ENCODE measurements at places on chromosomes 3 and 15.

DNA sequence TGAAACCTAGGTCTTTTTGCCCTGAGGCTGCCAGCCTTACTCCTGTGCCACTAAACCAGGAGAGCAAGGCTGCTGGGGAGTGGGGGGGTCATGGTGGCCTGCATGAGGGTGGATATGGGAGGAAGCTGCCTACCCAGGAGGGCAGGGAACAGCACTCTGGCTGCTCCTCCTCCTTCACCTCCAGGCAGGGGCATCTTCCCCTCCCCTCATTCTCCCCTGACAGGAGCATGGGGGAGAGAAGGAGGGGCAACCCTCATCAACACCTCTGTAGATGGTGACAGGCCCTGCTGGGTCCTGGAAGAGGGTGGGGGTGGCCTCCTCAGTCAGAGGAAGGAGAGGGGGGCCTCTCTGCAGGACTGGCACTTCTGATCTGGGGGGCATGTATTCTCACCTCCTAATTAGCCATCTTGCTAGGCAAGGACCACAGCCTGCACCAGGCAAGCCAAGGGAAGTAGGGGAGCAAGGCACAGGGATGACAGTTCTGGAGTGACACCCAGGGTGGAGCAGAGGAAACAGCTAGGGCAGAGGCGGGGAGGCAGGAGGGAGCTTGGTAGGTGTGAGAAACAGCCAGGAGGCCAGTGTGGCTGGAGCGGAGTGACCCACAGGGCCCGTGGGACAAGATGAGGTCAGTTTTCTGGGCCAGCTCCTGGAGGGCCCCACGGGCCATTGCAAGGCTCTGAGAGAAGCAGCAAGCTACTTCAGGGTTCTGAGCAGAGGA lies 4.9 kb downstream of the CCDC33 start:
- no peak for DNase-seq

- DNase-seq: no peak
Measured at GRCh38 chr3:86554383-86554782, 436.6 kb downstream of the VGLL3 start.

DNA sequence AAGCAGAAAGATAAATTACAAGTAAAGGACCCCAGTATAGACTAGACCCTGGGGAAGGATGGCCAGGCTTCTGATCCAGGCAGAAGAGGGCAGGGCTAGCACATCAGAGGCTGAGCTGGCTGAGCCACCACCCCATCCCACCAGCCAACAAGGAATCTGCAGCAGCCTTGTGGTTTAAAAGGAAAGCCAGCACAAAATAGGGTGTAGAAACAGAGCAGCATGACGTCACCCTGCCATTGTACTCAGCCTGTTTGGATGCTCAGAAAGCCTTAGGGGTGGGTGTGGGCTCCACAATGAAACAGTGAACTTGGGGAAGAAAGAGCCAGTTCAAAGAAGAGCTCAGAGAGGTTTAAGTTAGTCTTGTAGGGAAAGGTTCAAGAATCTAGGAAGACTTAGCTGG lies 28.2 kb downstream of the DUOX1 start:
- DNase-seq: no peak

DNA sequence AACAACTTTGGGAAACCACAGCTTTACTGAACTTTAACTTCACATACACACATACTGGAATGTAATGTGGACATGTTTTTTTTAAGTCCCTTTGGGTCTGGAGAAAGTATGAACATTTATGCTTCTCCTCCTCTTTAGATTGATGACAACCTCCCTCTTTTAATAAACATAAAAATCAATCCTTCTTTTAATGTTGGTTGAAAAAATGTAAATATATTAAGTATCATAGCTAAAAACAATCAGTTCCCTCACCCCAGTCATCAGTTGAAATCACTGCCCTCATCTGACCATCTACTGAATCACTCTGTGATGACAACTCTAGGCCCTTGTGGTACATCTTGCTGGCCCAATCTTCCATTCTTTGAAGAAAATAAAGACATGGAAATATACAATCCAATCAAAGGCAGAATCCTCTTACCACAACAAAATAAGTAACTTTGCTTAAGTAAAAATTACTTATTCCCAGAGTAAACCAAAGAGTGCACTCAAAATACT lies 6.4 kb downstream of the AAGAB start:
- no peak for DNase-seq

GRCh38 chr3:175593331-175593730 lies 734.2 kb downstream of the NAALADL2 start:
- DNase-seq: no peak

- DNase-seq: no peak
Measured at GRCh38 chr3:128188956-128189355, 35.7 kb downstream of the EEFSEC start.

DNA sequence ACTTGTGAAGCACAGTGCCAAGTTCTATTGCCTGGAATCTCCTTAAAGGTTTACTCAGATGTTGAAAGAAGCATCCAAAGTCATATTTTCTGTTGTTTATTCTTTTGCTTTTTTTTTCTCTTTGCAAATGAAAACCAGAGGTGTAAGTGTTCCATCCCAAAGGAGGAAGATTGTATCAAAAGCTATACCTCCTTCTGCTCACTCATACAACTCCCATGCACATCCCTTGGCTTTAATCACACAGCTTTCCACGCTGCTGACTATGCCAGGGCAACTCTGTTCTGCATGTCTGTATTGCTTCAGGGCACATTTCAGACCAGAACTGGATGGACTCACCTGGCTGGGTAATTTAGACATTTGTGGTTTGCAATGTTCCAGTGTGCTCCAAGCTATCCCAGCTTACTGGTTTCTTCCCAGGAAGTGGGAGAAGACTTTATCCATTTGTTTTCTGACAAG lies 399.6 kb upstream of the TBL1XR1 start:
- DNase-seq: no peak

DNA sequence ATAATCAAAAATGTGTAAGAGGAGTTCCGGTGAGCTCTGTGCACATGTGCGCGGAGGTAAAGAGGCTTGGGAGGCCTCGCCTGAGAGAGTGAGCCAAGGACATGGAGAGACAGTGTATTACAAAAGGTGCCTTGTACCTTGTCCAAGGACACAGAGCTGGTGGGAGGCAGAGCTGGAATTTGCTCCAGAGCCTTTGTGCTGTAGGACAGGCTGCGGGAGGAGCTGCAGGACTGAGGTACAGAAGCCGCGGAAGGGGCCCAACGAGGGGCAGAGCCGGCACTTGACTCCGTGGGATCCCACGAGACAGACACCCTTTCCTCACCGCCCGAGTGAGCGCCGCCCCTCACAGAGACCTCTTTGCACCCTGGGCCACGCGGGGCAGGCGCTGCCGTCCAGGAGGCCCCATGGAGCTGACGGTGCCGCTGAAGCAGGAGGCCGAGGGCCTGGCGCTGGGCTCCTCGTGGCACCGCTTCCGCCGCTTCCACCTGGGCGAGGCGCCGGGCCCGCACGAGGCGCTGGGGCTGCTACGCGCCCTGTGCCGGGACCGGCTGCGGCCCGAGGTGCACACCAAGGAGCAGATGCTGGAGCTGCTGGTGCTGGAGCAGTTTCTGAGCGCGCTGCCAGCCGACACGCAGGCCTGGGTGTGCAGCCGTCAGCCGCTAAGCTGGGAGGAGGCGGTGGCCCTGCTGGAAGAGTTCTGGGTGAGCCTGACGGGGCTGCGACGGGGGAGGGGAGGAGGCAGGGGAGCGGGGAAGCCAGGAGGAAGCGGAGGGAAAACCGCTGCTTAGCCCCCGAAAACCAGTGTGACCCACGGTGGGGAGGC lies 68.7 kb downstream of the SLTM start:
- DNase-seq: no peak

- DNase-seq: no peak
Measured at GRCh38 chr3:1462371-1462770, 369.5 kb downstream of the CNTN6 start.

DNA sequence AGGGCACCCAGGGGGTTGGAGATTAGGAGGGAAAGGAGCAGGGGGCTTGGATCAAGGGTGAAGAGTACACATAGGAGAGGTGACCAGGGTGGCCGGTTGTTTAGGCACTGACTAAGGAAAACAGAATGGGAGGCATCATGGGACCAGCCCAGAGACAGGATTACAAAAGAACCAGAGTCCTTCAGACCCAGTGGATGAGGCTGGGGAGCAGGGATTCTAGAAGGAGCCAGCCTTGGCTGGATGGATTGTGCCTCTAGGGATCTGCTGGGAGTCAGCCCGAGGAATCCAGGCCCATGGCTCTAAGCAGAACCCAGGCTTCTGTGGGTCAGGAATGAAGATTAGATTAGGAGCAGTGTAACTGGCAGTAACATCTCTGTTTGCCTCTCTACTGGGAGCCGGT lies 98.6 kb downstream of the ARNT2 start:
- no peak for DNase-seq

- DNase-seq: no peak
Measured at GRCh38 chr3:126528419-126528799, 4.5 kb downstream of the CHST13 start.

DNA sequence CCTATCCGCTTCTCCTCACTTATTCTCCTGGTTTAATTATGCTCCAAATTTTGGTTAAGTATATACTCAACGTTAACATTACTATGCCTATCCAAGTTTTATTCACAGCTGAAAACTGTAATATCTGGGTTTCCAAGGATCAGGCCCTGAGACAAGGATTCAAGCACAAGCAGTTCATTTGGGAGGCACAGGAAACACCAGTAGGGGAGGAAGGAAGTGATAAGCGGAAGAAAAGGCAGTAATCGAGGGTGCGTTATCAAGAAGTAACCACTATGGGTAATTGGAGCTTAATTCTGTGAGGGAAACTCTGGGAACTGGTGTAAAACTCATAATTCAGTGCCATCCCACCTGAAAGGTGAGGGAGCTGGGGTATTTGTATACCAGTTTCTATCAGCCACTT lies 120.3 kb downstream of the KCNAB1 start:
- DNase-seq: no peak

DNA sequence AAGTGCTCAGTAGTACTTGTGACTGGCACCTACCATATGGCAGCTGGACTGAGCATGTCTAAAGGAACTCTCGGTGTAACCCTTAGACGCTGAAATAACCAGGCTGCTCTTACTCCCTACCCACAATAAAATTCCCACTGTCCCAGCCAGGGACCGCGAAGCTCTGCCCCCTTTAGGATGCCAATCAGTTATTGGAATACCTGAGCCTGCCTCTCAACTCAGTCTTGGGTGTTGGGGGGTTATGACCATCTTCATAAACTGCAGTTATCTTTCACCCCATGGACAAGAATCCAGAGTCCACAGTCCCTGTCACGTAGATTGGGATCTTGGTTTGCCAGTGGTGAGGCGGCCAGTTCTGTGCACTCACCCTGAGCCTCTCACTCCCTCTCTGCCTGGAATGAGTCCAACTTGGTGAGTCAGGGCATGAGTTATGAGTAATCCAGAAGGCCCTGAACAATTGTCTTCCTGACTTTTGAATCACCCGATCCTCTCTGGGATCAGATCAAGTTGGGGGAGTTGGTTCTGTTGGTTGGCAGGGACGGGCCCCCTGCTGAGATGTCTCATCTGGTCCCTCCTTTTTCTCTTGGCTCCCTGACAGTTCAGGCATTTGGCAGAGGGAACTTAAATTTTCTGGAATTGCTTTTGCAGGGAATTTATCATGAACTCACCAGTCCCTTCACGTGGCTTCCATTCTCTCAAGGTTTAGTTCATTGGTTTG lies 120.1 kb upstream of the UBE2E1 start:
- DNase-seq: peak; percentile 41

GRCh38 chr15:66877477-66878271 lies 175.6 kb downstream of the SMAD6 start:
- no peak for DNase-seq

DNA sequence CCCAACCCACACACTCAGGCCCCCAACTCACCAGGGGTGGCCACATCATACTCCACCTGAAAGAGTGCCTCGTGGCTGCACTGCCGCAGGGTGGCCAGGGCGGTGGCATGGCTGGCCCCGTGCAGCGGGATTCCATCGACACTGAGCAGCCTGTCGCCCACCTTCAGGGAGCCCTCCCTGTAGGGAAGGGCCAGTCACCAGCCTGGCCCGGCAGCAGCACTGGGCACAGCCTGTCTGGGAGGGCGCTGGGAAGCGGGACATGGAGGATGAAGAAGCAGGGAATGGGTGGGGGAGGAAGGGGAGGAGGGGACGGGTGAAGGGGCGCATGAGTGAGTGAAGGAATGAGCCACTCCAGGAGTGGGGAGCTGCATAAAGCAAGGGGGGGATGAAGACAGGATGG lies 18.5 kb downstream of the GRIP2 start:
- DNase-seq: no peak

Measured in NCI-H524 treated with DMSO at 0.1 percent for 48 hours (cell line).